B cell (primary cell): ENCODE measurements at places on chromosomes 11 and 22. TPM values are rescaled to one million over a fixed set of nuclear protein-coding genes. Genes with fewer than 3 reads are reported as not detected.
A peak's percentile ranks its signal among the peaks of the same experiment; 100 is the strongest.

DNA sequence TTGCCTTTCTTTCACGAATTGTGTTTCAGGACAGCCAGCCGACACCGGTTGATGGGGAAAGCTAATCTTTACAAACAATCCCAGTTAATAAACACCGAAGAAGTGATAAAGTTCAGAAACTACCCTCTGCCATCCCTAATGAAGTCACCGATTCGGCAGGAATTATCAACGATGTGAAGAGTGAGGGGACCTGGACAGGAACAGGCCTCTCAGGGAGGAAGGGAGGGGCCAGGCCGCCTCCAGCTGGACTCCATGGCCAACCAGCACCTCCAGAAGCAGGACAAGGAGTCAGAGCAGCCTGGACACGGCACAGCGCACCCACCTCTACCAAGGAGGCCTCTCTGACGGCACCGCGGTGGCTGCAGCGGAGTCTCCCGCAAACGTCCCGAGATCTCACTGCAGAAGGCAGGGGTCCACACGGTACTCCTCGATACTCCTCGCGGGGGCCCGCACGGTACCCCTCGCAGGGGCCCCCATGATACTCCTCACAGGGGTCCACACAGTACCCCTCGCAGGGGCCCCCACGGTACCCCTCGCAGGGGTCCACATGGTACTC lies 3.9 kb downstream of the TOLLIP start:
- peaks cover 13% of the 10 kb centered on the region for H3K36me3 ChIP-seq
- no peaks in the 10 kb centered on the region for H3K27me3 ChIP-seq
- peaks cover 39% of the 10 kb centered on the region for H3K4me1 ChIP-seq
- no peak overlapping the region for H3K27ac ChIP-seq

- no peaks in the 10 kb centered on the region for H3K27me3 ChIP-seq
- H3K27ac ChIP-seq: peak overlapping the region; percentile 8
- peaks cover 4% of the 10 kb centered on the region for H3K4me1 ChIP-seq
- H3K36me3 ChIP-seq: no peaks in the 10 kb centered on the region
- DNase-seq: no peak
Observed at GRCh38 chr11:46554213-46555147, 39.3 kb downstream of the AMBRA1 start.

- DNase-seq: no peak
- no peak overlapping the region for H3K4me3 ChIP-seq
- H3K4me1 ChIP-seq: peaks cover 11% of the 10 kb centered on the region
Observed at GRCh38 chr11:60993615-60994014, 22.1 kb downstream of the CD6 start.

The TFIP11 gene
- 82.8 and 83.4 TPM in 2 replicates for total RNA-seq

DNA sequence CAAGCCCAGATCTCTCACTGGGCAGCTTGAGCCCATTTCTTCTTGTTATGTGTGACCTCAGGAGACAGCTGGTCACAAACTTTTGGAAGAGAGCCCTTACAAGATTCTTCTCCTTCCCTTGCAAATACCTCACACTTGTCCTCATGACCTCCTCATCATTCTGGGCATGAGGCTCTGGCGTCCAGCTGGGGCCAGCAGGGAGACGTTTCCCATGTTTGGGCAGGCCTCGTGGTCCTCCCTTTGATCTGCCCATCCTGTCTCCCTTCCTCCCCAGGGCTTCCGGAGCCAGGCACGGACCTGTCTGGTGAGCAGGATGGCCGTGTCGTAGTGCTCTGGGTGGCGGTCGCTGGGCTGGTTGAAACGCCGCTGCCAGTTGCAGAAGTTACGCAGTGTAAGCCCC lies 9.7 kb downstream of the ADAMTS8 start:
- no peak overlapping the region for H3K4me3 ChIP-seq
- no peaks in the 10 kb centered on the region for H3K4me1 ChIP-seq
- H3K27ac ChIP-seq: no peak overlapping the region
- H3K36me3 ChIP-seq: no peaks in the 10 kb centered on the region
- no peak for DNase-seq

GRCh38 chr11:11498195-11498594 lies 123.6 kb downstream of the GALNT18 start:
- no peaks in the 10 kb centered on the region for H3K36me3 ChIP-seq
- H3K4me3 ChIP-seq: no peak overlapping the region
- no peak overlapping the region for H3K27ac ChIP-seq
- H3K27me3 ChIP-seq: no peaks in the 10 kb centered on the region
- no peak for DNase-seq

The JAML gene
- 9.6 and 9.7 TPM in 2 replicates for total RNA-seq

GRCh38 chr11:75896843-75897419 lies 81.9 kb downstream of the UVRAG start:
- peak; percentile 52 for DNase-seq
- no peaks in the 10 kb centered on the region for H3K27me3 ChIP-seq
- no peak overlapping the region for H3K4me3 ChIP-seq
- H3K36me3 ChIP-seq: peaks cover 18% of the 10 kb centered on the region
- peaks cover 19% of the 10 kb centered on the region for H3K4me1 ChIP-seq
- H3K27ac ChIP-seq: no peak overlapping the region

The MYRF gene
- 0.27 and 0.34 TPM in 2 replicates for total RNA-seq

GRCh38 chr22:42427167-42427566 lies 5.0 kb downstream of the NFAM1 start:
- peaks cover 43% of the 10 kb centered on the region for H3K27me3 ChIP-seq
- no peak overlapping the region for H3K27ac ChIP-seq
- peaks cover 4% of the 10 kb centered on the region for H3K4me1 ChIP-seq
- no peak overlapping the region for H3K4me3 ChIP-seq
- DNase-seq: no peak

The FDX1 gene
- 10.0 and 11.2 TPM in 2 replicates for total RNA-seq
